ENCODE measurements at places on chromosomes 1 and 21.
A peak's percentile ranks its signal among the peaks of the same experiment; 100 is the strongest.

- DNase-seq = peak; percentile 57
These were observed 524 bp downstream of the TP53BP2 start for GRCh38 chr1:223845037-223845809.

GRCh38 chr1:212977781-212978645 is 27.7 kb downstream of the VASH2 start:
- DNase-seq = peak; percentile 64

GRCh38 chr1:45545019-45545493 is 5.6 kb upstream of the AKR1A1 start:
- DNase-seq = no peak

GRCh38 chr1:236103646-236104218 is 38.6 kb upstream of the GPR137B start:
- peak; percentile 84 for DNase-seq

DNA sequence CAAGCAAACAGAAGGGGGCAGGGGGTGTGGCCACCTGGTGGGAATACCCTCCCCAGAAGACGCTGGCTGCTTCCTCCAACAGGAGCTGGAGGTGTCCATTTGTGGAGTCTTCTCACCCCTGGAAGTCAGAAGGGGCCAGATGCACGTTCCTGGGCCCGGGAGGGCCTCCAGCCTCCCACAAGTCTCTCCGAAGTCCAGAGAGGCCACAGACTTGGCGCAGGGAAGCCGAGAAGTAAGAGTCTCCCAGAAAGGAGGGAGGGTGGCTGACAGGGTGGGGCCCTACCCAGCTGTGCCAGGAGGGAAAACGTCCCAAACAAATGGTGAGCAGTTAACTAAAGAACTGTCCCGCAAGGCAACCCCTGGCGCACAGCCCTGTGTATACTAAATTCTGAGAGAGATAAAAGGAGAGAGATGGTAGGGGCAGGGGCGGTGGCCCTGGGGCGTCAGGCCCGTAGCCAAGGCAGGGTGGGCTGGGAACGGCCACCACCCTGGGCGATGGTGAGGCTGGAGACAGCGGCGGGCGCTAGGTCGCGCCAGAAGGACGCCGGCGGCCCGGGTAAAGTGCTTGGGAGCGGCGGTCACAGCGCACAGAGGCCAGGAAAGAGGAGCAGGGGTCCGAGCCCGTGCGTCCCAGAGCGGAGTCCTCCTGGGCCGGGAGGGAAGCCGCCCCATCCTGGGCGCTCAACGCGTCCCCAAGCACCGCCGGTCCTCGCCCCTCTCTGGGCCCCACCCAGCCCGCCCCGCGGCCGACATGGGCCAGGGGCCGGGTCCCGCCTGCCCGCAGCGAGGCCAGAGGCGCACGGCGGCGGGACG is 1.2 kb downstream of the CHD5 start:
- DNase-seq = no peak

DNA sequence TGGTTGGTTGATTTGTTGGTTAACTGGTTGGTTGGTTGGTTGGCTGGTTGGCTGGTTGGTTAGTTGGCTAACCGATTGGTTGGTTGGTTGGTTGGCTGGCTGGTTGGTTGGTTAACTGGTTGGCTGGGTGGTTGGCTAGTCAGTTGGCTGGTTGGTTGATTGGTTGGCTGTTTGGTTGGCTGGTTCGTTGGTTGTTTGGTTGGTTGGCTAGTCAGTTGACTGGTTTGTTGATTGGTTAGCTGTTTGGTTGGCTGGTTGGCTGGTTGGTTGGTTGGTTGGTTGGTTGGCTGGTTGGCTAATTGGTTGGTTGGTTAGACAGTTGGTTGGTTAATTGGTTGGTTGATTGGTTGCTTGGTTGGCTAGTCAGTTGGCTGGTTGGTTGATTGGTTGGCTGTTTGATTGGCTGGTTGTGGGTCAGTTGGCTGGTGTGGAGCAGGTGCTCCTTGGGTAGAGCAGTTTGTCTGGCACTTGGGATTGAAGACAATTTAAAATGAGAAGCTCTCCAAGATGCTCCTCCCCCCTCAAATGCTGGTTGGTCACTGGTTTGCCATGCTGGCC is 6.9 kb downstream of the RSPH1 start:
- no peak for DNase-seq

- no peak for DNase-seq
These were observed 6.4 kb downstream of the PBX1 start for GRCh38 chr1:164565357-164565756.

- DNase-seq = peak; percentile 92
These were observed 29.3 kb downstream of the SLC66A1 start for GRCh38 chr1:19341201-19342061.

DNA sequence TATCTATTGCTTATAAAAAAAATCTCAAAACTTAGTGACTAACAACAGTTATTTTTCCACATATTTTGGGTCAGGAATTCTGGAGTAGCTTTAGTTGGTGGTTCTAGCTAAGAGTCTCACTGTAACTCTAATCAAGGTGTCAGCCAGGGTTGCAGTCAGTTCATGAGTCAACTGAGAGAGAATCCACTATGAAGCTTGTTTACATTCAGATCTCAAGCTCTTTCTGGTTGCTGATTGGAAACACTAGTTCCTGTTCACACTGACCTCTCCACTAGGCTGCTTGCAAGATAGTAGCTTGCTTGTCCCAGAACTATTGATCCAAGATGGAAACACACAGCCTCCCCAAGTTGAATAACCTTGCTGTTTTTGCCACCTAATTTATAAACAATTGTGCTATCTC is 1192.1 kb upstream of the B3GALT2 start:
- DNase-seq = no peak

DNA sequence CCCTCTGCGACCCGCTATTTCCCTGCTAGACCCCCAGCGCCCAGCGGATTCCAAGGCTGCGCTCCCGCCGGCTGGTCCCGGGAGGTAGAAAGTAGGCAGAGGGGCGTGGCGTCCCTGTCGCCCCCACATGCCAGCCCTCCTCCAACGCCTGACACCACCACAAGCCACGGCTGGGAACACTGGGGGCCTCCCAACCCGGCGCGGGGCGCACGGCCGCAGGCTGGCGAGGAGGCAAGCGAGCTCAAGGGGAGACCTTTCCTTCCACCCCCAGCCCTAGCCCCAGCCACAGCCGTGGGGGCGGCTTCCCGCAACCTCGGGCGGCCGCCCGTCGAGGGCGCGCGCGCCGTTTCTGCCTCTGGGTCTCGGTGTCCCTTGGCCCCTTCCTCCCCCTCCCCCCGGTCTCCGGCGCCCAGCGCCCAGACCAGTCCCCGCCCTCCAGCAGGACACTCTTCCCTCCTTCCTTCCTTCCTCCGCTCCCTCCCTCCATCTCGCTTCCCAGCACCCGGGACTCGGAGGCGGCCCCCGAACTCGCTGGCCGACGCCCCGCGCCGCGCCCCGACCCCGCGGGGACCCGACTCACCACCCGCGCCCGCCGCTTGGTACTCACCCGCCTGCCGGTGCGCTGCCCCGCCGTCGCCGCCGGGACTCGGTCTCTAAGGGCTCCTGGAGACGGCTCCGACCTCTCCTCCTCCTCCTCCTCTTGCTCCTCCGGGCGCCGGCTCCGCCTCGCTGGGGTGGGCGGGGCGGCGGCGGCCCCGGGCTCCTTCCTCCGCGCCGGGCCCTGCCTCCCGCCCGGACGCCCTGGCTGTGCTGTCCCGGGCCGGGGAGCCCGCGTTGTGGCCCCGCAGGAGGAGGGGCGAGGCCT is at the start of gene GNG12:
GNG12 (minus strand) TSS at position 731 of the 865 bp plus-strand sequence. CDS start 125,781 bp downstream, outside the sequence.
- DNase-seq = peak; percentile 79

GRCh38 chr1:111882986-111883560 is 106.4 kb downstream of the KCND3 start:
- DNase-seq = no peak

- peak; percentile 42 for DNase-seq
These were observed 50.3 kb upstream of the L1TD1 start for GRCh38 chr1:62144238-62144831.

DNA sequence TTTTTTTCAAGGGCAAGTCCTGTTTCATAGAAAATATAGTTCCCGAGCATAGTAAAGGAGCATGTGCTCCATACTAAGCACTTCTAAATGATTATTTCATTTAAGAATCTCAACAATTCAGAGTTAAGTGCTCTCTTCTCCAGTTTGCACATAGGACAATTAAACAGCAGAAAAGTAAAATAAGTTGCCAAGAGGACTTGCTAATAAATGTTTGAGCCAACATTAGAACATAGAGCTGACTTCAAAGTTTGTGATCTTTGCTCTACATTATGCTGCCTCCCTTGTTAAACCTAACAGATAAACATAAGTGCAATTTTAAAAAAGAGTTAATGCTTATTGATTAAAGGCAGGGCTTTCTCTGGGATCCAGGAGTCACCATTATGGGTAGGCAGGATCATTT is 23.8 kb upstream of the RAP1A start:
- no peak for DNase-seq

DNA sequence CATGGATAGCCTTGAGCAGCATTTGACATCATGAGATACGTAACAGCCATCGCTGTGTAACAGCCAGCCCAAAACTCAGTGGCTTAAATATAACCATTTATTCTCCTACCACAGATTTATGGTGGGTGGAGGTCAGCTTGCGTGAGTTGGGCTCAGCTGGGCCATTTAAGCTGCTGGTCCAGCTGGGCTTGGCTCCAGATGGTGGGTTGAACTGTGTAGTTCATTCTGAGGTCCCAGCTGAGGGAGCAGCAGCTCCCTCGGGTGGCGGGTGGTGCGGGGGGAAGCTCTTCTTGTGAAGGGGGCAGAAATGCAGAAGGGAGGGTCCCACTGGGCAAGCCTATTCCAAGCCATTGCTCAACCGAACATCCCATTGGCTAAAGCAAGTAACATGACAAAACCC is 75.9 kb downstream of the IGSF21 start:
- DNase-seq = no peak

DNA sequence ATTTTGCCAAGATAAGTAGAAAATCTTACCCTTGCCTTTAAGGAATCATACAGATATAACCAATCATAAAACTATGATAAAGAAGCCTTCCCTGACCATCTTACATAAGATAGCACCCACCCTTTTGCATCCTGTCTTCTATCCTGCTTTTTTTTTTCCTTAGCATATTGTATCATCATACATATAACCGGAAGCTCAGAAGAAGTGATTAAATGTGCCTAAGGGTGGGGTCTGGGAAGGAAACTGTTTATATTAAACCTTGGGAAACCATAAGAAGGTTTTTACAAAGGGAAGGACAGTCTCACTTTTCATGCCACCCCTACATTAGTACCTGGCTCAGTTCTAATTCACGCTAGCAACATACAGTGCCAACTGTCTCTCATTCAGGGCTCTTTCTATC is 66.8 kb downstream of the LUZP1 start:
- no peak for DNase-seq

- no peak for DNase-seq
These were observed 85.3 kb downstream of the HHIPL2 start for GRCh38 chr1:222462601-222463000.

GRCh38 chr1:27577504-27578188 is 26.3 kb downstream of the AHDC1 start:
- no peak for DNase-seq

DNA sequence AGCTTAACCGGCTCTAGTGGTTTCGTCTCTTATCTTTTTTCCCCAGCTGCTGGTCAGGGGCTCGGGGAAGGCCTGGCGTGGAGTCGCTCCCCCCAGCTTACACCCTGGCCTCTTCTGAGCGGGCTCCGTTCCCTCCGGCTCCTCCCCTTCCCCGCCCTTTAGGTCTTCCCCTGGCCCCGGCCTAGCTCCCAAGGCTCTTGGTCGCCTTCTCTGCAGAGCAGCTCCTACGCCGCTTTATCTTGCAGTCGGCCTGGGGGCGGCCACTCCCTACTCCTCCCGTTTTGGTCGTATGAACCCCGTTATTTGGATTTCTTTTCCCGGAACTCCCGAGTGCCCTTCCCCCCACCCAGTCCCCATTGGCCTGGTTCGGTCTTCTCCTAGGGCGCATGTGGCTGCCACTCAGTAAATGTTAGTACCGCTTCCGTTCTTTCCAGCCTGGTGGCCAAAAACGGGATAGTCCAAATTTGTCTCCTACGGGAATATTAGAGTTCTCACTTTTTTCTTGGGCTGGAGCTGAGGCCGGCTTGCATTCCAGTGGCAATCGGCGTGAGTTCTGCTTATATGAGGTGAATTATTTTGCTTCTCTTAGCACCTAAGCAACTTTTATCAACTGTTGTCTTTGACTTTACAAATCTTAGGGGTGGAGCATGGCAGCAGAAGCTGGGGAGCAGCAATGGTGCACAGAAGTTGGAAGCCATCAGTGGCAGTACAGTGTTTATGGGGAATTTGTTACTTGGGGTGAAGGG is 467 bp downstream of the THRAP3 start:
- peak; percentile 86 for DNase-seq

Data from GM13976 (cell line).